ENCODE measurements at places on chromosomes 12 and 14.

DNA sequence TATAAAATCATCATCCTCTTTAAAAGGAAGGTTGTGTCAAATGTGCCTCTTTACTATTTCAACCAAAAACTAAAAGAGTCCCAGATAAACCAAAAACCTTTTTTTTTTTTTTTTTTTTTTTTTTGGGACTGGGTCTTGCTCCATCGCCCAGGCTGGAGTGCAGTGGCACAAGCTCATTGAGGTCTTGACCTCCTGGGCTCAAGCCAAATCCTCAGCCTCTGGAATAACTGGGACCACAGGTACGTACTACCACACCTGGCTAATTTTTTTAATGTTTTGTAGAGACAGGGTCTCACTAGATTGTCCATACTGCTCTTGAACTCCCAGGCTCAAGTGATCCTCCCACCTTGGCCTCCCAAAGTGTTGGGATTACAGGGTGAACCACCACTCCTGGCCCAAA is 16.4 kb upstream of the SELPLG start:
- DNase-seq, result no peak

DNA sequence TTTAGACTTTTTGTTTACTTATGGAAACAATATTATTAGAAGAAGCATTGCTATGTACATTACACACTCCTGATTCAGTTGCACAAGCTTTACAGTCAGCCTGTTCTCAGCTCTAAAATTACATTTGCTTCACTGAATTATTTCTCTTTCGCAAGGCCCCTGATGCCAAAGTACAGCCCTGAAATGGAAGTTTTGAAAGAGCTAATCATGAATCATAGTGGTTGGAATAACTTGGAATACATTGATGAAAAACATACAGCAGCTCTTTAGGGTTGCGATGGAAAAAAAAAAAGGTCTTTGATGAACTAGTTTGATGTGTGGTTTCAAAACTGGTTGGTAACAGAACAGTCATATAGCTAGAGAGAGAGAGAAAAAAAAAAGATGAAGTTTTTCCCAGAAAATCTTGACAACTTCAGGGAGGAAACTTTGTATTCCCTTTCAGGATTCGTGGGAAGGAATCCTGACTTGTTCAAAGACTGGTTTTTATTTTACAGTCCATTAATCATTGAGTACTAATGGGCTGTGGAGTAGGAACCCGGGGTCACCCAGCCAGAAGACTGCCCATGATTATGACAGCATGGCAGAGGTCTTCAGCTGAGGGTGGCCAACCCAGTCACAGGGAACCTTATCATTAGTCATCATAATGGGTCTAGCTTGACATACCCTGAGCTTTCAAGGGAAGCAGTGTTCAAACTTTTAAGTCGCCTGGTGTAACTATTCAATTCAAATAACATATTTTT is 460.1 kb downstream of the NAV3 start:
- DNase-seq, result peak; percentile 93

DNA sequence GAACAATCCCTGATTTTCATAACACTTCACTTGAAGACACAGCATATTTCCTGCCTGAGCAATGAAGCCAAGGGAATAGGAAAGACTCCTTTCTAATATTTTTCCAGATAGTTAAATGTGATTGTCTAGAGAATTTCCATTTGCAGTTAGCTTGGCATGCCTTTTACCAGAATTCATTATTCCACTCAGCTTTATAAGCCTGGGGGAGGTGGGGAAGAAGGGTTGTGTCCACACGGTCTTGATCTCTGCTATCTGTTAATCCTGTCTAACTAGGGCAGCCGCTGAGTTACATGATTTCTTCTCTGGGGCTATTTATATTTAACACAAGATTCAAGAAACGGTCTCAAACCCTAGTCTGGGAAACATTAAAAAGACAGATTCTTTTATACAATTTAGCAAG is 146.6 kb upstream of the FSCB start:
- no peak for DNase-seq

- DNase-seq, result peak; percentile 48
Observed at GRCh38 chr14:65502676-65503124, 90.2 kb downstream of the FUT8 start.

DNA sequence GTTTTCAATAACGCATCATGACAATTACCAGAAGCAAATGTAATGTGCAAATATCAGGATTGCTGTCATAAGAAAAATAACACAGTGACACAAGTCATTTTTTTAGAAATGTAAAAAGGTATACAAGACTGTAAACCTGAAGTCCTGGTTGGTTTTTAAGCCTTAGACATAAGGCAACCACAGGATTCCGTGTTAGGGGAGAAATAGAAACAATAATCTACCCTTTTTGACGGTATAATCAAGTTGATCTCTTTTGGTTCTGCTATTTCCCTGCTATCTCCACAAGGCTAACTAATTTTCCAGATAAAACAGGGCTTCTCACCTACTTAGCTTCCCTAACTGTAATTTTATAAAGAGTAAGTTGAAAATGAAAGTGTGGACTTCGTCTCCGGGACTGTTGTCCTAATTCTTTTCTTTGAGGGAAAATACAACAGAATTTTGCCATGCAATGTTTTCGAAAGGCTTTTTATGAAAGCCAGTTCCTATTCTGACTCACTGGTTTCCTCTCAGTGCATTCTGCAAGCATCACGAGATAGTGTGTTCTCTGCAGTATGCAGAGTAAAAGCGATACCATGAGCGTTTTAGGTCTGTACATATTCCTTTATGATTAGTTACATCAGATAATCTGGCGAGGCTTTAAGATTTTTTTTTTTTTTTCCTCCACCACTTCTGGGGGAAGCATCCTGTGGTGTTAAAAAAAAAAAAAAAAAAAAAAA is 10.6 kb downstream of the MYO1H start:
- DNase-seq, result peak; percentile 0

GRCh38 chr14:95516554-95517181 is at the start of gene SYNE3:
TSS of gene SYNE3 (minus strand) at chr14:95516650. CDS start at chr14:95475821, 40,829 bp downstream.
- peak; percentile 85 for DNase-seq

- no peak for DNase-seq
Observed at GRCh38 chr12:107511292-107511691, 174.3 kb upstream of the PWP1 start.

DNA sequence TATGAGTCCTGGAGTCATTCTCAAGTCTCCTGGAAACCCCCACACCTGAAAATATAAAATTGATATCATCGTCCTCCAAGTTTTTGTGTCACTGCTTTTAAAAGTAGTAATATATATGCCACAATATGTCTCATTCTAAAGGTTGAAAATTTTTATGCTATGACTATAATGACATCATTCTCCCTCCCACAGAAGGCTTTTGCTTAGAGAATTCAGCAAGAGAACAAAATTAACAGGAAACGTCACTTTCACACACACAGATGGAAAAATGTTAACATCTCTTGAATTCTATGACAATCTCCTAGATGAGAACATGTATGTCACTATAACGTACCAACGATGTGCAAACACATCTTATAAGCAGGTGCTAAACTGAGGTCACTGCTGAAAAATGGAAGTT is 498.3 kb downstream of the FOXG1 start:
- no peak for DNase-seq

All from adipocyte (in vitro differentiated cells).